ENCODE measurements at places on chromosomes 7 and 10.

DNA sequence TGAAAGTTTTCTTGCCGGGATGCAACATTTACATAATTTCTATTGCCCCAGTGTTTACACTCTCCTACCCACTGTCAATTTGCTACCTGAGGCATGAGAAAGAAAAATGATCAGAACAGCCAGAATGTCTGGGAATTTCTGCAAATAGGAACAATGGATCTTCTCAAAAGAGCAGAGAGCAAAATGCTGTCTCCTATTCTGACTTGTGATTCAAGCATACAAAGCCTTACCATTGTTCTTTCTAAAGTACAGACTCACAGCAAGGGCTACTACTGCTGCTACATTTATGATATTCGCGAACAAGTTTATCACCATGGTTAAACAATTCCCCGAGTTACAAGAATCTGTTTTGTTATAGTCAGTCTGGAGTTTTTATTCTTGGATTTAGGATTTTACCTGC, 329.9 kb upstream of the CELF2 start:
- DNase-seq = no peak

DNA sequence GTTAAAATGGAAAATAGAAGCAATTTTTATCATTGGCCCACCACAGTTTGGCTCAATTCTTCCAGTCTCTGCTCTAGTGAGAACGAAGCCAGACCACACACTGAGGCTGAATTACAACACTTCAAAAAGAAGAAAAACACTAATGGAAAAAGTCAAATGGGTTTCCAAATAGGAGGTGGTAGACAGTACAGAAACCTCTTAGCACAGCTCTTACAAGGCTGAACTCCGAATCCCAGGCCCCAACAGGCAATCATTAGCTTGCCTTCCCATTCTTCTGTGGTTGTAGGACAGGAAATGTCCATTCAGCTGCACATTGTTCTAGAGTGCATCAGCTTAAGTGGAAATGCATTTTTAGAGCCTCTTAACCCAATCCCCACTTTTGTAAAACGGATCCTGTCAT, 115.1 kb upstream of the MEOX2 start:
- no peak for DNase-seq

- no peak for DNase-seq
These were observed 146.1 kb downstream of the GRK5 start for GRCh38 chr10:119353421-119353820.

DNA sequence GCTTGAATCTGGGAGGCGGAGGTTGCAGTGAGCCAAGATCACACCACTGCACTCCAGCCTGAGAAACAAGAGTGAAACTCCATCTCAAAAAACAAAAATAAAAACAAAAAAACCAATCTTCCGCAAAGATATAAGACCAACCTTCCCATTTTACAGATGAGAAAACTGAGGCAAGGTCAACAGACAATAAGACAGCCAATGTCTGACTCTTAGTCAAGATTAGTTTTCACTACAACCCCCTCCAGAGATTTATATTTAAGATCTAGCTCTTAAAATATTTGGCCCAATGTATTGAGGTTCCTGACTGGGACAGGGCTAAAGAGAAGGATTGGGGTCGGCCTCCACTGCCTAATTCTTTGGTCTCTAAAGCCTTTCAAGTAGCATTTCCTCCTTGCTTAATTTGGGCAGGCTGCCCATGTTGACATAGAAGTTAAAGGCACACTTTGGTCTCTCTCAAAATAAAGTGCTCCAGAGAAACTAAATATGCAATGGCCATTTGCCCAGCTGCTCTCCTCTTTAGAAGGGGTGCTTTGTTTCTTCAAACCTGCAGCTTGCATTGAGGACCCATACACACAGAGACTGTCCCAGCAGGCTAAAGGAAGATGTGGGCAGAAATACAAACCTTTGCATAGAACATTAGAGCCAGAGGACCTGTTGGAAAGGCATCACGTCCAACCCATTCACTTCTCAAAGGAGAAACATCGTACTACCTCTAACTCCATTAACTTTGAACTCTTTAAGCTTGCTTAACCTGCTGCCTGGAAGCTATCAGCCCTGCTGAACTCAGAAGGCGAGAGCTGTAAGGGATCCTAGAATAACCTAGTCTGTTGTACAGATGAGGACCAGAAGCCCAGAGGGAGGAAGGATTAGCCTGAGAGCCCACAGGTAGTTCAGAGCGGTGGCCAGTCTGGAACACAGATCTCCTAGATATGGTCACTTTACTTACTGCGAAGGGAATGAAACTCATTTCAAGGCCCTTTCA, 3.9 kb downstream of the TECTB start:
- peak; percentile 3 for DNase-seq

GRCh38 chr7:3501671-3502070, 200.6 kb downstream of the SDK1 start:
- no peak for DNase-seq
